ENCODE measurements at places on chromosomes 7 and 10.

DNA sequence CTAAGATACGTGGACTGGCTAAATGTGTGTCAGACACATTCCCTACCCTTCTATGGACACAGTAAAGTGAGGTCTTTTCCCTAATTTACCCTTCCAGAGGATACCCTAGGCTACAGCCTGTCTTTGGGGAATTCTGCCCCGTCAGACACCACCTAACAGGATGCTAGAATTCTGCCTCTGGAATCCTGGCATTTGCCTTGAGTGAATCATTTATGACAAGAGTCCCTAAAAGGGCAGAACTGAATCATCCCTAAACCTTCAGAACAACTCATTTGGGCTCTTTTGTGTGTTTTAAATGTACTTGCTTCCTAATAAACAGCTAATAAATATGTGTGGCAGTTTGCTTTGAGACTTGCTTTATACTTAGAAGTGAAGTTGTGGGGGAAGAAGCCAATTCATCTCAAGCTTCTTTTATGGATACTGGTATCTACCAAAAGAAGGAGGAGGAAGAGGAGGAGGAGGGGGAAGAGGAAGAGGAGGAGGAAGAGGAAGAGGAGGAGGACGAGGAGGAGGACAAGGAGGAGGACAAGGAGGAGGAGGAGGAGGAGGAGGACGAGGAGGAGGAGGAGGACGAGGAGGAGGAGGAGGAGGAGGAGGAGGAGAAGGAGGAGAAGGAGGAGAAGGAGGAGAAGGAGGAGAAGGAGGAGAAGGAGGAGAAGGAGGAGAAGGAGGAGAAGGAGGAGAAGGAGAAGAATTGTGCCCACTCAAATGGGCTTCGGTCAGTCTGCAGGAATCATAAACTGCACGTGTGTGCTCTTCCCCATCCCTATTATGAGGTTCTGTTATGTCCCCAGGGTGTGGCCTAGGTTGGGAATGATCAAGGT lies 27.1 kb downstream of the PARP12 start:
- DNase-seq: no peak

- DNase-seq: no peak
Measured at GRCh38 chr7:13442226-13442625, 547.2 kb downstream of the ETV1 start.

GRCh38 chr10:52774600-52775106 lies 2.1 kb upstream of the MBL2 start:
- DNase-seq: no peak

DNA sequence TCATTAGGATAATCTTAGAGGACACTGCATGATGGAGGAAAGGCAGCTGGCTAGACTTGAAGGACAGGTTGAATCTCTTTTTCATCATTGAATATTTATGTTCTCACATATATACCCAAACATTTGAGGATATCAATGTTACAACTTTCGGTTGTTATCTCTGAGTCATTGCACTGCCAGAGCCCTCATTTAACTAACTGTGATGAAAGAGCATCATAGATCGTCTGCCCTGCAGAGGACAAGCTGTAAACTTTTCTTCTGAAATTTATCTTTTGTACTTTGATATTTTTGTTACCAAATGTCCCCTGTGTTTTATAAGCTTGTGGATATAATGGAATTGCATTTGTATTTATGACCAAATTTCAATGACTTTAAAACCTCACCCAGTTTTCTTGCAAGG lies 298.7 kb downstream of the PHF14 start:
- no peak for DNase-seq

- no peak for DNase-seq
Measured at GRCh38 chr7:29459589-29459988, 104.0 kb upstream of the PRR15 start.

DNA sequence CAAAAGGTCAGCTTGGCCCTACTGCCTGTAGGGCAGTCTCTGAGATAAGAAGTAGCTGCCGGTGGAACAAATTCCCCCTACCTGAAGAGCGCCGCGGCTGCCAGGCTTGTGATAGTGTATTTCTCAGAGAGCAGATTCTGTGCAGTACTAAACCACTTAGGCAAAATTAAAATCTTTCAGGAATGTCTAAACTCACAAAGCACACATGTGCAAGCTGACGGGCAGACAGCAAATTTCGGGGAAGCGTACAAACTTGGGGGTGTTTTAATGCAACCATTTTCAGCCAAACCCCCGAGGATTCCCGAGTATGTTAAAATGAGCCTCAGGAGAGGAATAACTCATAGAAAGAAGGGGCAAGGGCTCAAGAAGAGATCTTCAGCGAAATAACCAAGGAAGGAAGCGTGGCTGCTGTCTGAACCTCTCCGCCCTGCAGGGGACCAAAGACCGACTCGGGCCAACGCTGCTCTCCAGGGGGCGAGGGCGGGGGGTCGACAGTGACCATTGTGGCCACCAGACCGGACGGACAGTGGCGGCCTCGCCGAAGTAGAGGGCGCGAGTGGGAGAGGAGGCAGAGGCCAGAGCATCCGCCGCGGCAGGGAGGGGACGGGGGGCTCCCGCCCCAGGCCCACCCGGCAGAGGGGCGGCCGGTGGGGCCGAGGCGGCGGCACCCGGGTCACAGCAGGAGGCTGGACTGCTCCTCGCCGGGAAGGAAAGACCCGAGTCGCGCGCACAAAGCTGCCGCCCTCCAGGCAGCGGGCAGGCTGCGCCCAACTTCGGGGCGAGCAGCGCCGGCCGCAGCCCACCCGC lies 819 bp downstream of the HYCC1 start:
- peak; percentile 50 for DNase-seq

GRCh38 chr10:60816628-60817397 lies 38.5 kb downstream of the CDK1 start:
- no peak for DNase-seq

- DNase-seq: no peak
Measured at GRCh38 chr7:99080679-99081078, 63.2 kb downstream of the SMURF1 start.

DNA sequence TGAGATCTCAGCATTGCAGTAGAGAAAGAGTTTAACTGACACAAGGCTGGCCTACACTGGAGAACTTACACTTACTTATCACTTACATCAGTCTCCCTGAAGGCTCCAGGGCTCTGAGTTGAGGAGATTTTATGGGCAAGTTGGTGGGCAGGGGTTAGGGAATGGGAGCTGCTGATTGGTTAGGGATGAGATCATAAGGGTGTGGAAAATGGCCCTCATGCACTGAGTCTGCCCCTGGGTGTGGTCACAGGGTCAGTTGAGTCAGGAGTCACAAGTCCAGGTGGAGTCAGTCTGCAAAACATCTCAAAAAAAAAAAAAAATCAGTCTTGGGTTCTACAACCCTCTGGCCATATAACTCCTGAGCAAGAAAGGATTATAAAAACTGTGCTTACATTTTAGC lies 60.5 kb downstream of the PPP1R17 start:
- no peak for DNase-seq

DNA sequence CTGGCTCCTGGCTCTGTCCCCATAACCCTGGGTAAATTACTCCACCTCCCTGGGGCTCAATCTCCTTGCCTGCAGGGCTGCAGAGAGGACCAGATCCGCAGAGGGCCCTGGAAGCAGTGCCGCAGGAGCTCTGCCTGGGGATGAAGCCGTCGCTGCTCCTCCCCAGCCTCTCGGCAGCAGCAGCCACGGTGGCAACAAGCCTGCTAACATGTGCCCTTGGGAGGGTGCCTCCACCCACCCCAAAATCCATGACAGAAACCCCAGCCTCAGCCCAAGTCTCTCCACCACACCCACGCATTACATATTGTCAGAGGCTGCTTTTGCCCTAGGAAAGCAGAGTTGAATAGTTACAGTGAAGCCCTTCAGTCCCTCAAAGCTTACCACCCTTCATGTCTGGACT lies 486.4 kb upstream of the FOXK1 start:
- DNase-seq: no peak

GRCh38 chr10:23413629-23414089 lies 25.2 kb upstream of the OTUD1 start:
- no peak for DNase-seq

Data from amygdala (tissue), 56 donors.